ENCODE measurements at places on chromosomes 6 and 20.

GRCh38 chr20:13220194-13220903 is 725 bp upstream of the ISM1 start:
- DNase-seq = no peak

- DNase-seq = no peak
These were observed 4.1 kb downstream of the NHLRC1 start for GRCh38 chr6:18118330-18118729.

DNA sequence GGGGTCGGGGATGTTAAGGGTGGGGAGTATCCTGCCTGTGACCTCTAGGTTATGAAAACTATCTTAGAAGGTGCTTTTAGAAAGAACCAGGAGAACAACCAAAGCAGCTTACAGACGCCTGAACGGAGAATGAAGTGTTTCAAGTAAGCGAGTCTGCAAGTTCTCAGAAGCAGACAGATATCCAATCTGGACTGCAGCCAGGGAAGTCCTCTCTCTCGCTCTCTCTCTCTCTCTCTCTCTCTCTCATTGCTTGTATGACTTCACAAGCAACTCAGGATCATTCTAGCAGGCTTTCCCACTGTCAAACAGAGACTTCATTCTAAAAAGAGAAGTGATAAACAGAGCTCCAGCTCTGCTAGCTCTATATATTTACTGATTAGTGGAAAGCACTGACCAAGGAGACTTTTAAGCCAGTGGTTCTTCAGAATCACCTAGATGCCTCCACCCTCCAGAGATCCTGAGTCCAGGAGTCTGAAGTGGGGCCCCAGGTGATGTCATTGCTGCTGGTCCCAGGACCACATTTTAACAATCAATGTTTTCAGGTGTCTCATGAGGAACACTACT is 6.0 kb downstream of the TCF21 start:
- DNase-seq = no peak

DNA sequence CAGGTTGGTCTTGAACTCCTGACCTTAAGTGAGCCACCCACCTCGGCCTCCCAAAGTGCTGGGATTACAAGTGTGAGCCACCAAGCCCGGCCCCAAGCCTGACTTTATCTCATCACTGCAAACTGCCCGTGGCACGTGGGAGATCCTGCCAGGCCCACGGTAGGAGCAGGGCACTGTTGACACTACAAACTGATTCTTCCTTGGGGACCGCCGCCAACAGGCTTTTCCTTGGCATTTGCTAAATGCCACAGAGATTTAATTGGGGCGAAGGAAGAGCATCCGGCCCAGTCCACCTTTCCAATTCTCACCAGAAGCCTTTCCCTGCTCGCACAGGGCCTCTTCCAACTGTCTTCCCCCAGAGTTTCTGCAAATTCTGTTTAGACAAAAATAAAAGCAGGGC is 11.0 kb downstream of the ATP9A start:
- no peak for DNase-seq

GRCh38 chr6:122736616-122737015 is 42.9 kb upstream of the FABP7 start:
- DNase-seq = no peak

DNA sequence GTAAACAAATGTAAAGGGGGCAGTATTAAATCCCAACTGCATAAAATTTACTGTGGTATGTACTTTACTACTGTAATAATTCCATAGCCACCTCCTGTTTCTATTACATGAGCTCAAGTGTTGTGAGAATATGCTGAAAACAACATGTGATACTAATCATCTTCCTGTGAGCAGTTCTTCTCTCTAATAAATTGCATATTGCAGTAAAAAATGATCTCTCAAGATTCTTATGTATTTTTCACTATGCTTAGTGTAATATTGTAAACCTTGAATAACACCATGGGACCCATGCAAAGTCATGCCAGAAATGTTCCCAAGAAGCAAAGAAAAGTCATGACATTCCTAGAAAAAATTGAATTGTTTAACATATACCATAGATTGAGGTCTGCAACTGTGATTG is 133.0 kb upstream of the ATXN1 start:
- no peak for DNase-seq

- DNase-seq = no peak
These were observed 4.9 kb downstream of the LAMA4 start for GRCh38 chr6:112249489-112249888.

DNA sequence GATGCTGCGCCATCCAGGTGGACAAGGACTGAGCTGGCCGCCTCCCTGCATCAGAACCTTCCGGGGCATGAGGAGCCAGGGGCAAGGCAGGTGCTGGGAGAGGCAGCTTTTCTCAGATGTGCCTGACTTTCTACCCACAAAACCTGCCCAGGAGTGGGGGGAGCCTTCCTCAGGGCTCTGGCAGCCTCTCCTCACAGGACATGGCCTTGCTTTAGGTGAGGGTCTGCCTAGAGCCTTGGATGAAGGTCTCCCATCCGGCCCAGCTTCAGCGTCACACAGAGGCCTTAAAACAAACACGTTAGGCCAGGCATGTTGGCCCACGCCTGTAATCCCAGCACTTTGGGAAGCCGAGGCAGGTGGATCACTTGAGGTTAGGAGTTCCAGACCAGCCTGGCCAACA is 7.4 kb downstream of the BCAS4 start:
- DNase-seq = no peak

DNA sequence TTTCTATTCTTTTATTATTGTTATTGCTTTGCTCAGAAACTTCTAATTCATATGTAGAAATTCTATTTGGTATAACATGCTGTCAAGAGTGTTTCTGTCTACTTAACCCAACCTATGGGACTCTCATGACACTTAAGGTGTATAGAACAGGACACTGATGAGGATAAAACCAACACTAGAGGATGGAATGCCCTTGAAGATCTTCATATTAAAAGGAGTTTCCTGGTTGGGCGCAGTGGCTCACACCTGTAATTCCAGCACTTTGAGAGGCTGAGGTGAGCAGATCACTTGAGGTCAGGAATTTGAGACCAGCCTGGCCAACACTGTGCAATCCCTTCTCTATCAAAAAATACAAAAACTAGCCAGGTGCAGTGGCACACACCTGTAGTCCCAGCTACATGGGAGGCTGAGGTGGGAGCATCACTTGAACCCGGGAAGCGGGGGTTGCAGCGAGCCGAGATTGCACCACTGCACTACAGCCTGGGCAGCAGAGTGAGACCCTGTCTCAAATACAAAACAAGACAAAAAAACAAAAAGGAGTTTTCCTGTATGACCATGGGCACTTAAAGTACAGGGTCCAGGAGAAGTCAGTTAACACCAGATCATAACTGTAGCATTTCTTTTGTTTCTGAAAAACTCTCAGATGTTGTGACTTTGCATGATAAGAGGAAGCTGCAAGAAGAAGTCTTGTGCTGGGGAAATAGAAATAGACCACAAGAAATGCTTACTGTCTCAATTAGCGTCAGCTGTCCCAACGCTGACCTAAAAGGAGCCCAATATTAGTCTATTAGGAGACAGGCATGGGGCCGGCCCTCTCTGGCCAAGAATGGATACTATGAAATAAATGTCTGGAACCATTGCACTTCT is 38.9 kb upstream of the CD2AP start:
- no peak for DNase-seq

DNA sequence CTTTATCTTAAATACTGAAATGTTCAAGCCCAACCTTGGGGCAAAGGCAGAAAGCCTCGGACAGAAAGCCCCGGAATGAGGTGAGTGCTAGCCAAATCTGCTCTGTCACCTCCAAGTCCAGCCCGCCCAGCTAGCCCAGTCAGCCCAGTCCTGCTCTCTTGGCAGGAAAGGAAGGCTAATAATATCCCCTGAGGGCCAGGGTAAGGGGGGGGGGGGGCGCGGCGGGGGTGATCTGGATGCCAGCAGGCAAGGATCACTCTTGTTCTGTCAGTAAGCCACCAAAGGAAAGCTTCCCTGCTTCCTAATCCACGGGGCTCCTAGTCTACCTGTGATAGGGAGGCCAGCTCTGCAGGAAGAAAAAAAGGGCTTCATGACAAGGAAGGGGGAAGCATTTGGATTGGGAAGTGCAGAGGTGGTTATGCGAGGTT is 1.1 kb downstream of the NDRG3 start:
- DNase-seq = no peak

- peak; percentile 40 for DNase-seq
These were observed 358.2 kb upstream of the ID4 start for GRCh38 chr6:19478992-19479391.

GRCh38 chr6:91281901-91282300 is 695.0 kb upstream of the MAP3K7 start:
- DNase-seq = no peak

- no peak for DNase-seq
These were observed 48.2 kb upstream of the ASIP start for GRCh38 chr20:34193051-34193450.

DNA sequence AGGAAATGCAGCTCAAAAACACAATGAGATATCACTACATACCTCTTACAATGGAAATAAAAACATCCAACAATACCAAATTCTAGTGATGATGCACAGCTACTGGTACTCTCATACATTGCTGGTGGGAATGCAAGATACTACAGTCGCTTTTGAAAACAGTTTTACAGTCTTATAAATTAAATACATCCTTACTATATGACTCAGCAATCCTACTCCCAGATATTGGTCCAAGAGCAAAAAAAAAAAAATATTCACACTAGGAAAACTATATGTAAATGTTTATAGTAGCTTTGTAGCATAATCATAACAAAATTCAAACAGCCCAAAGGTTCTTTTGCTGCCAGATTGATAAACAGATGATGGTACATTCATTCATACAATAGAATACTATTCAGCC is 217.4 kb upstream of the FAM83B start:
- DNase-seq = no peak

DNA sequence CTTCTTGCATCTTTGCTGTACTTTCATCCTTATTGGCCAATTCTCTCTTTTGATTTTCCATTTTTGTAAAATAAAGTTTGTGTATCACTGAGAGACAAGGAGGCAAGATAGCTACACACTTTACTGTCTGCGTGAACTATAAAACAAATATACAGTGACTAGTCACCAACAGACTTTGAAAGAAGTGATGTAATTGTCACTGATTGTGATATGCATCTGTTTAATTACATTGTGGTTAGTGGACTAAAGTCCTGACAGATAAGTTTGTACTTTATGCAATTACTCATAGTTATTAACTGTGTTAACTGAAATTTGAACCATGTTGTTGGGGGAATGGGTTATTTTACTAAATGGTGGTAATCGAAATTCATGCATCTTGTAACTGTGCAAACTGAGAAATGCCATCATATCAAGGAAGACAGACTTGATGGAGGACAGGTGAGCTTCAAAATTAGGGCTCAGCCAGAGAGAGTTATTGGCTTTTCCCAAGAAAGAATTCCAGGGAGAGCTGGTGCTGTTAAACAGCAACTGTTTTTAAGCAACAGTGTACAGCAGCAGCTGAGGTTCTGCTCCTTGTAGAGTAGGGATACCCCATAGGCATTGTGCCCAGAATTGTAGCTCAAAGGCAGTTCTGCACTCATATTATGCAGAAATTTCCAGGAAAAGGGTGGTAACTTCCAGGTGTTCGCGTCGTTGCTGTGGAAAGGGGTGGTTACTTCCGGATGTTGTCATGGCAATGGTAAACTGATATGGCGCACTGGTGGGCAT is 62.9 kb downstream of the EFHC1 start:
- DNase-seq = no peak

DNA sequence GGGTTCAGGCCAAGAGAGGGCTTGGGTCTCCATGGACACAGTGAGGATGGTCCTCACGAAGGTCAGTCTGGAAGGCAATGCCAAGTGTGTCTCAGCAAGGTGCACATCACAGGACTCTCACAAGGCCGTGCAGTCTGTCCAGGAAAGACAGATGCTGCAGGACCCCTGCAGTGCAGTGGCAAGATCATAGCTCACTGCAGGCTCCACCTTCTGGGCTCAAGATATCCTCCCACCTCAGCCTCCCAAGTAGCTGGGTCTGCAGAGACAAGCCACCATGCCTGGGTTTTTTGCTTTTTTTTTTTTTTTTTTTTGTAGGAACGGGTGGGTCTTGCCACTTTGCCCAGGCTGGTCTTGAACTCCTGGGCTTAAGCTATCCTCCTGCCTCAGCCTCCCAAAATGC is 26.4 kb downstream of the ZMYND8 start:
- no peak for DNase-seq

GRCh38 chr6:25944688-25945574 is 14.4 kb upstream of the SLC17A2 start:
- no peak for DNase-seq

DNA sequence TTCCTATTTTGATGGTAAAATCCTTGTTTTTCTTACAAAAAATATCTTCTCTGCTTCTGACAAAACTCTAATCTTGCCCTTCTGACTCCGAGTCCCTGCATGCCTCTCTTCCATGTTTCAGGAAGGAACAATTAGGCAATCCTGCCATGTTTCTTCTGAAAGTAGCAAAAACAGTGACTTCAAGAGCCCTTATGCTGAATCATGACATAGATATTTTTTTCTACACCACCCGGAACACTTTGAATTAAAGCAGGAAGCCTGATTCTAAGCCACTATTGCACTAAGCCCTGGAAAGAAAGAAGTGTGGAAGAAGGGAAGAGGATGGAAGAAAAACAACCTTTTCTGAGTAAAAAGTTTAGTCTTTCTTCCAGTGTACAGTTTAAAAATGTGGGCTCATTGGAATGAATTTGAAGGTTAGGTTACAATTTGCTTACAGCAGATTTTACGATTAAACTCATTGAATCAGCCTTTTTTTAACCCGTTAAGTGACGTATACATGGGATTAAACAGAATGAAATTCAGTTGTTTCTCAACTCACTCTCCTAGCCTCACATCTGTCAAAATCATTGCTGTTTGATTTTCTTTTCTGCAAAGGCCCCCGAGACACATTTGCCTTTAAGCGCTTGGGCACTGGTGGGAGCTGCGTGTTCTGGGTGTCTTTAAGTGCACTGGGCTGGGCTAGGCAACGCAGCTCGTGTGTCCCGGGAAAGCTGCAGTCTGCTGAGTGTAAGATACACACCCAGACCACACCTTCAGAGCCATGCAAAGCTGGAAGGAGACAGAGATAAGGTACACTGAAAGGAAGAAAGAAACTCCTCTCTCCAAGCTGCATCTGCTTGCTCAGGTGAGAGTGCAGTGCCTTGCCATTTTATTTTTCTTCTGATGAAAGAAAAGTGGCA is 159.4 kb upstream of the CITED2 start:
- DNase-seq = peak; percentile 77

GRCh38 chr6:147071776-147072175 is 132.4 kb upstream of the STXBP5 start:
- no peak for DNase-seq

- DNase-seq = peak; percentile 27
These were observed 6.9 kb upstream of the KIF16B start for GRCh38 chr20:16580147-16580546.

DNA sequence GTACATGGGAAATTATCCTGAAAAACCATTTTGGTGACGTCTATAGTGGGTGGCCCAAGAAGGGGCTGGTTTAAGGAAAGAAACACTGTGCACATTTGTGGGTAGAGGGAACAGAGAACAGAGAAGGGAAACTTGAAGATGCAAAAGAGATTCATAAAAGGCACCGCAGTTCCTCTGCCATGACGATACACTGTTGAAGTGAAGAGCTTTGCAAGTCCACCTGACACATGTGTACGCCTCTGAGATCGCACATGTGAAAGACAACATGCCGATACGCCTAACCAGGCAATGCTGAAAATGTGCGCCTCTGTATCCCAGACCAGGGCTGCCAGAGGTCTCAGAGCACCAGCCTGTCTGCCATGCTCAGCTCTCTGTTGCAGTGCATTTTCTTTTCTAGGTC is 180.9 kb downstream of the KIF16B start:
- no peak for DNase-seq

- no peak for DNase-seq
These were observed 50.3 kb upstream of the PREP start for GRCh38 chr6:105452924-105453756.
